ENCODE measurements at places on chromosomes 7 and 10. TPM values are rescaled to one million over a fixed set of nuclear protein-coding genes. Genes with fewer than 3 reads are reported as not detected.

DNA sequence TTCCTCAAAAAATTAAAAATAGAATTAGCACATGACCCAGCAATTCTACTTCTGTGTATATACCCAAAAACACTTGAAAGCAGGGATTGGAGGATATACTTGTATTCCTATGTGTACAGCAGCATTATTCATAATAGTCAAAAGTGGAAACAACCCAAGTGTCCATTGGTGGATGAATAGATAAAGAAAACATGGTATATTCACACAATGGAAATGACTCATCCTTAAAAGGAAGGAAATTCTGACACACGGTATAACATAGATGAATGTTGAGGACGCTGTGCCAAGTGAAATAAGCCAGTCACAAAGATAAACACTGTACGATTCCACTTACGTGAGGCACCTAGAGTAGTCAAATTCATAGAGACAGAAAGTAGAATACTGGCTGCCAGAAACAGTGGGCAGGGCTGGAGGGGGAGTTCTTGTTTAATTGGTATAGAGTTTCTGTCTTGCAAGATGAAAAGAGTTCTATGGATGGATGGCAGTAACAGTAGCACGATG is 26.6 kb upstream of the KAT6B start:
- no peak overlapping the region for H3K4me3 ChIP-seq
- H3K27ac ChIP-seq, result peak overlapping the region; percentile 39
- peak; percentile 65 for DNase-seq
- peaks cover 10% of the 10 kb centered on the region for H3K4me1 ChIP-seq

DNA sequence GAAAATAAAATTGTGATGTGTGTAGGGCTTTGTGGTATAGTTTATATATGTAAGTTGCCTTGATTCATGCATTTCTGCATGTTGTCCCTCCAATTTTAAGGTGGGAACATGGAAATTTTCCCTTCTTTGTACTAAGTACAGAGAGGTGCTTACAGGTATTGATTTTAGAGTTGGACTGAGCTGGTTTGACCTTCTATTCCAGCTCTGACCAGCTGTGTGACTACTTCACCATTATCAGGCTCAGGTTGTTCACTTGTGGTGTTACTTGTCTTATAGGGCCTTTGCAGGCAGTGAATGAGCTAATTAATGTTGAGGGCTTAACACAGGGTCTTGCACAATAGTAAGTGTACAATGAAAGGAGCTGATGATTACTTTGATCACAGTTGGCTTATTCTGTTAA is 16.3 kb downstream of the ZNF804B start:
- no peaks in the 10 kb centered on the region for H3K27me3 ChIP-seq
- no peak for DNase-seq
- no peaks in the 10 kb centered on the region for H3K4me1 ChIP-seq
- no peak overlapping the region for H3K27ac ChIP-seq
- H3K36me3 ChIP-seq, result no peaks in the 10 kb centered on the region

DNA sequence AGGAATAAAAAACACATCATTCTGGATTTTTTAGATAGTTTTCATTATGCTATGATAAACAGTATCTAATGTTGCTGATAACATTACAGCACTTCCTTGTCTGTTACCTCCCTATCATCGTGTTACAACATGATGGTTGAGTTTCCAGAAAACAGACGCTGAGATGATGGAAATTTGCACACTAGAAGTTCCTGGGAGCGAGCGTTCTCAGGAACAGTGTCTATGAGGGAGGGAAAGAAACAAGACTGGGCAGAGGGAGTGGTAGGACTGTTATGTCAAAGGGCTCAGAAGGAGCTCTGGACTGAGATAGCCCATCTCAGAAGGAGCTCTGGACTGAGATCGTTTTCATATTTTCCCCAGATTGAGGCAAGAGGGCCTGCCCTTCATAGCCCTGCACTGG is 121.6 kb downstream of the REEP3 start:
- H3K4me3 ChIP-seq, result no peak overlapping the region
- no peak overlapping the region for H3K27ac ChIP-seq
- no peak for DNase-seq
- H3K4me1 ChIP-seq, result peaks cover 9% of the 10 kb centered on the region

- no peak overlapping the region for H3K27ac ChIP-seq
- DNase-seq, result no peak
- no peaks in the 10 kb centered on the region for H3K27me3 ChIP-seq
Observed at GRCh38 chr7:127817466-127817865, 165.5 kb downstream of the SND1 start.

The GDF2 gene
- not detected for total RNA-seq

DNA sequence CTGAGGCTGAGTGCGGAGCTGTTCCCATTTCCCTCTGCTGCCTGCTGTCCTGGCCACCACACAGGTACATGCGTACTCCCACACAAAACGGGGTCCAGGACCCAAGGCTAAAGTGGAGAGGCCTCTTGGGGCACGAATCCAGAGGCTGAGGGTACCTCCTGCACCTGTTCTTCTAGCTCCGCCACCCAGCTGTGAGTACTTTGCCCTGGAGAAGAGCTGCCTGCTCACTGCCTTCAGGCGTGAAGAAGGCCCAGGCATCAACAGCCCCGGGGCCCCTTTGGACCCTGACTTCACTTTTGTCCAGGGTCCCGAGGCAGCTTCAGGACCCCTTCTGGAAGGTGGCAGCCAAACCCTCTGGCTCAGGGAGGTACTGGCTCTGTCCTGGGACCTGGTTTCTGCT is 88.6 kb downstream of the HIF1AN start:
- no peak for DNase-seq
- no peak overlapping the region for H3K4me3 ChIP-seq
- no peak overlapping the region for H3K27ac ChIP-seq
- peaks cover 53% of the 10 kb centered on the region for H3K27me3 ChIP-seq
- H3K36me3 ChIP-seq, result no peaks in the 10 kb centered on the region
- no peaks in the 10 kb centered on the region for H3K4me1 ChIP-seq

DNA sequence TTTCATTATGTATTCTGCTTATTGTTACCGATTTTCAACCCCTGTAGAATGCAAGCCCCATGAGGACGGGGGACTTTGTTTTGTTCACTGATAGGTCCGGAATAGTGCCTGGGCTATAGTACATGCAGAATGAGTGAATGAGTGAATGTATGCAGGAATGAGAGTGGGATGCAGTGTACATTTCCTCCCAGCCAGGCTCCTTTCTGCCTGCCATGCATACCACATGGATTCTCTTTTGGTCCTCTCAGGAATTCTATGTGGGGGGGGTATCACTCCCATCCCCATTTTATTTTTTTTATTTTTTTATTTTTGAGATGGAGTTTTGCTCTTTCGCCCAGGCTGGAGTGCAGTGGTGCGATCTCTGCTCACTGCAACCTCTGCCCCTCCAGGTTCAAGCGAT is 16.7 kb downstream of the TRIM56 start:
- no peak for DNase-seq
- no peak overlapping the region for H3K4me3 ChIP-seq
- H3K27me3 ChIP-seq, result peaks cover 22% of the 10 kb centered on the region
- no peaks in the 10 kb centered on the region for H3K36me3 ChIP-seq

DNA sequence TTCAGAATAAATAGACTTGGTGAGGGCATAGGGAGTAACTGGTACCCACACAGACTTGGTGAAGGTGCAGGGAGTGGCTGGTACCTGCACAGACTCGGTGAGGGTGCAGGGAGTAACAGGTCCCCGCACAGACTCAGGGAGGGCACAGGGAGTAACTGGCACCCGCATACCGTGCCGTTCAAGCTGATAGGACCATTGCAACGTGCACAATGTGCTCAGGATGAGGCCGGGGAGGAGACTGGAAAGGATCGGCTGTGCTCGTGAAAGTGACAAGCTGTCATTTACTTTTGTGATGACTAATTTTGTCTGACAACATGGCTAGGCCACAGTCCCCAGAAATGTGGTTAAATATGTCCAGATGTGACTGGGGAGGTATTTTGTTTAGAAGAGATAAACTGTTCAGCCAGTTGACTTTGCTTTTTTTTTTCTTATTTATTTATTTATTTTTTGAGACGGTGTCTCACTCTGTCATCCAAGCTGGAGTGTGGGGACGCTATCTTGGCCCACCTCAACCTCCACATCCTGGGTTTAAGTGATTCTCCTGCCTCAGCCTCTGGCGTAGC is 76.2 kb upstream of the NMT2 start:
- peaks cover 3% of the 10 kb centered on the region for H3K4me1 ChIP-seq
- H3K27me3 ChIP-seq, result no peaks in the 10 kb centered on the region

The EVX1 gene
- total RNA-seq, result not detected

GRCh38 chr10:127755753-127756152 is 18.8 kb downstream of the FOXI2 start:
- no peaks in the 10 kb centered on the region for H3K36me3 ChIP-seq
- H3K27ac ChIP-seq, result no peak overlapping the region
- no peaks in the 10 kb centered on the region for H3K4me1 ChIP-seq
- DNase-seq, result no peak
- H3K4me3 ChIP-seq, result no peak overlapping the region

The LIPJ gene
- not detected for total RNA-seq

GRCh38 chr7:98659756-98660155 is 42.7 kb downstream of the NPTX2 start:
- no peaks in the 10 kb centered on the region for H3K36me3 ChIP-seq
- no peaks in the 10 kb centered on the region for H3K27me3 ChIP-seq
- DNase-seq, result no peak
- H3K4me3 ChIP-seq, result no peak overlapping the region
- H3K4me1 ChIP-seq, result no peaks in the 10 kb centered on the region

The TAS2R5 gene
- total RNA-seq, result 1.3 TPM

- no peak overlapping the region for H3K4me3 ChIP-seq
- no peak for DNase-seq
- no peaks in the 10 kb centered on the region for H3K4me1 ChIP-seq
- no peak overlapping the region for H3K27ac ChIP-seq
- no peaks in the 10 kb centered on the region for H3K36me3 ChIP-seq
Observed at GRCh38 chr7:69025249-69025648, 573.0 kb upstream of the AUTS2 start.

DNA sequence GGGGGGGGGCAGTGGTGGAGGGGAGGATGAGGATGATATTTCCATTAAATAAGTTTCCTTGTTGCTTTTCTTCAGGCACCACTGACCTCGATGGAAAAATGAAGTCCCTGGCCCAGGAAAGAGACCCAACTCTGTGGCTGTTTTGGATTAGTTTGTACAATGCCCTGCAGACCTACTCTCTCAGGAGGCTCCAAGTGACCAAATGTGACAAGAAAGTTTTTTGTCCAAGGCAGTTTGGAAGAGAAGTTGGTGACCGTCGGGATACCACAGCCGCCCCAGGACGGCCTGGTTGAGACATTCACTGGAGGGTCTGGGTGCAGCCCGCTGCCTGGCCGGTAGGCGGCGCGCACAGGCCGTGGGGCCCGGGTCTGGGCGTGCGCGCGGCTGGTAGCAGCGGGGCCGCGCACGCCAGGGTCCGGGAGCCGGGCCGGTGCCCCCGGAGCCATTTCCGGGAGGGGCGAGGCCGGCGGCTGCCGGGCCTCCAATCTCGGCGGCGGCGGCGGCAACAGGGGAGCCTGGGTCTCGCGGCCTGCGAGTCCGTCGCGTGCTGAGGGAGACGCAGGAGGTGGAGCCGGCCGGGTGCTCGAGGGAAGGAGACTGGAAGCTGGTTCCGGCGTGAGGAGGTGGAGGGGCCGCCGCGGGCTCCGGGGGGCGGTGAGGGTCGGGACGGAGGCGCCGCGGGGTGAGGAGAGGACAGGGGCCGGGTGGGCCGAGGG is at the start of gene SGPL1:
SGPL1 (plus strand) TSS at position 445 of the 716 bp plus-strand sequence. CDS start 906 bp downstream, outside the sequence.
- peak; percentile 90 for DNase-seq
- H3K4me3 ChIP-seq, result peak within 1 kb of the TSS; percentile 86
- peaks cover 29% of the 10 kb centered on the region for H3K36me3 ChIP-seq
- H3K27me3 ChIP-seq, result no peaks in the 10 kb centered on the region

The CCDC136 gene
- 8.8 TPM for total RNA-seq

DNA sequence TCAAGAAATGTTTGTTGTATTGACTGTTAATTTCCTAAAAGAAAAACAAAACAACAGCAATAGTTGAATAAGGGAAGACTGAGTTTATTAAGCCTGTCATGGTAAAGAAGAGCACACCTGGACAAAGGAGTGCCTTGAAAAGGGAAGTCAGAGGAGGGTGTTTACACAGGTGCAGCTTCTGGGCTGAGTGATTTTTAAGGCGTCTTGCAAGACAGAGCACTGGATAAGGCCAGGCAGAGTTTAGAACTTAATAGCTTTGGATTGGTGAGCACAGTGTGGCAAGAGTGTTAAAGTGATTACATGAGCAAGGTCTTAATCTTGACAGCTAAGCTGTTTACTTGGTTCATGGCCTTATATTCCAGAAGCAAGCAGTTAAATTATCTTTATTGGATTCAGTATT is 423.2 kb downstream of the CNTNAP2 start:
- H3K4me3 ChIP-seq, result no peak overlapping the region
- H3K27ac ChIP-seq, result no peak overlapping the region
- DNase-seq, result no peak
- no peaks in the 10 kb centered on the region for H3K36me3 ChIP-seq
- H3K4me1 ChIP-seq, result no peaks in the 10 kb centered on the region

- no peak for DNase-seq
- peaks cover 14% of the 10 kb centered on the region for H3K27me3 ChIP-seq
- peaks cover 20% of the 10 kb centered on the region for H3K4me1 ChIP-seq
- H3K36me3 ChIP-seq, result no peaks in the 10 kb centered on the region
- no peak overlapping the region for H3K27ac ChIP-seq
- no peak overlapping the region for H3K4me3 ChIP-seq
Observed at GRCh38 chr10:33179067-33179466, 155.4 kb downstream of the NRP1 start.

GRCh38 chr10:33749067-33749735 is 414.7 kb upstream of the NRP1 start:
- no peak overlapping the region for H3K27ac ChIP-seq
- no peaks in the 10 kb centered on the region for H3K4me1 ChIP-seq
- peaks cover 3% of the 10 kb centered on the region for H3K27me3 ChIP-seq
- no peak overlapping the region for H3K4me3 ChIP-seq
- H3K36me3 ChIP-seq, result no peaks in the 10 kb centered on the region
- DNase-seq, result no peak

DNA sequence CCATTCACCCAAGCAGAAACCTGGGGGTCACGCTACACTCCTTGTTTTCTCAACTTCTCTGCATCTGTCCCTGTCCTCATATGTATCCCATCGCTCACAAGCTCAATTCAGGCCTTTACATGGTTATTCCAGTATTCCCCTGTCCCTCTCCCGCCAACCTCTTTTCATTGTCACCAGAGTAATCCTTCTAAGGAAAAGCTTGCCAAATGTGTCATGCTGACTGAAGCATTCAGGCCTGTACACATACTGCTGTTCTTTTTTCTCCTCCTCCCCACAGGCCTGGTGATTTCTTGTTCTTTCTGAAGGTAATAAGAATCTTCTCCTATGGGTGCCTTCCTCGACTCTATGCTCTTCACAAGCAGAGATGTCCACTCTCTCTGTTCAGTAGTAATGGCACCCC is 282.2 kb downstream of the PHTF2 start:
- no peak overlapping the region for H3K4me3 ChIP-seq
- peaks cover 6% of the 10 kb centered on the region for H3K27me3 ChIP-seq
- H3K4me1 ChIP-seq, result no peaks in the 10 kb centered on the region
- no peak for DNase-seq

Measured in activated CD4-positive, alpha-beta memory T cell treated with anti-CD3 and anti-CD28 coated beads for 36 hours (primary cell).